MCF 10A (cell line): ENCODE measurements at places on chromosomes 7 and 10. TPM values are rescaled to one million over a fixed set of nuclear protein-coding genes. Genes with fewer than 3 reads are reported as not detected.

ITIH5 gene
- total RNA-seq = not detected in 2 replicates

HMX2 gene
- not detected in 2 replicates for total RNA-seq

- DNase-seq = no peak
Measured at GRCh38 chr7:151433721-151434400, 6.1 kb downstream of the CRYGN start.

DNA sequence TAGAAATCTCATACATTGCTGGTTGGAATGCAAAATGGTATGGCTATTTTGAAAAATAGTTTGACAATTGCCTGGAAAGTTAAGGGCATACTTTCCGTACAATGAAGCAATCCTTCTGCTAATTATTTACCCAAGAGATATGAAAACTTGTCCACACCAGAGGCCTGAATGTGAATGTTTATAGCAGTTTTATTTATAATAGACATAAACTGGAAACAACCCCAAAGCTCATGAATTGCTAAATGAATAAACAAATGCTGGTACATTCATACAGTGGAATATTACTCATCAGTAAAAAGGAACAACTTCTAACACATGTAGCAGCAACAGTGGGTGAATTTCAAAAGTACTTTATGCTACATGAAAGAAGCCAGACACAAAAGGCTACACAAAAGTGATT is 42.7 kb downstream of the MMRN2 start:
- DNase-seq = no peak

GRCh38 chr10:22656036-22656435 is 58.3 kb downstream of the PIP4K2A start:
- no peak for DNase-seq

CCDC146 gene
- 2.7 and 3.9 TPM in 2 replicates for total RNA-seq

DNA sequence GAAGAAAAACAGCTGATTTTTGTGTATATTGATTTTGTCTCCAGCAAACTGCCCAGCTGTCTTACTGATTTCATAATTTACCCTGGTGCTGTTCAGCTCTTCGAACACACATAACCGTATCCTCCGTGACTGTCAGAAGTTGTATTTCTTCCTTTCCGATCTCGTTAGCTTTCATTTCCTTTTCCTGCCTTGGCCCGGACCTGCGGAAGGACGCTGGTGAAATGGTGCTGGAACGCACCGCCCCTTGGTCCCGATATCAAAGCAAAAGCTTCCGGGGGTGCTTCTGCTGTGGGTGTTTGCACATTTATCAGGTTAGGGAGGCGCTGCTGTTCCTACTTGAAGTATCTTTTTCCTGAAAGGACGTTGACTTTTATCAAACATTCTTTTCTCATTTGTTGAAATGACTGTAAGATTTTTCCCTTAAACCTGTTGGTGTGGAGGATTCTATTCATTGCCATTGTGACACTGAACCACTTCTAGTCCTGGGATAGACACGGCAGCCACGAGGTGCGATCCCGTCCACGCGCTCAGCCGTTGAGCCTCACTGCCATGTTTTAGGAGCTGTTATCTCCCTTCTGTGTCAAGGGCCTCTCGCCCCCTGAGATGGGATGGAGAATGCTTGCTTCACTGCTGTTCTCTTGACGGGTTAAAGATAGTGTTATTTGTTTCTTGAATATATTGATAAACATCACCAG is 72.6 kb downstream of the FOXL3 start:
- no peak for DNase-seq

OR2A7 gene
- total RNA-seq = 10.0 and 13.6 TPM in 2 replicates

FOXP2 gene
- not detected in 2 replicates for total RNA-seq

DNA sequence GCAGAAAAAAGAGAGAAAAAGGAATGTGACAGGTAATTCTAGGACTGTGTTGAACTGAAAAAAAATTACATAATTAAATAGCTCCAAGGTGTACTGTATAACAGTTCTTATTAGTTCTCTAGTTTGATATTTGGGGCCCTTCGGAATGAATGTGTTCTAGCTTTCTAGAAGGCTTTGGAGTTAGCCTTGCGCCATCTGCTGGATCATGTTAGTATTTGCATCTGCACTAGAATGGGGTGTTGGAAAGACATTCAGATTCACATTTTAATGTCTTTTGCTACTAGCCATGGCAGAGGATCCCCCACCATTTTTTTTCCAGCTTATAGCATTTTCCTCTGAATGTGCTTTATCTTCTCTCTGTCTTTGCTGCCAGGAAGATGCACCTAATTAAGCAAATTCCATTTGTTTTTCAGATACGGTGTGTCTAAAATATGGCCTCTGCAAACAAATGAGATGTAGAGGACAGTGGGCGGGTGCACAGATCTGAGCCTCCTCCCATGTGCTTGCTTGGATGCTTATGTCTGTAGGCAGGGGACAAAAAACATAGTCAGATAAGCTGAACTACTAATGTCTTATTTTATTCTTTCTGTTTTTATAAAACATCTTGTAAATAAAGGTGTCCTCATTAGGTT is 238.5 kb downstream of the PHF14 start:
- peak; percentile 85 for DNase-seq

MEST gene
- 34.2 and 39.0 TPM in 2 replicates for total RNA-seq

- DNase-seq = no peak
Measured at GRCh38 chr7:89072081-89072480, 276.5 kb upstream of the TEX47 start.
